PC-3 (cell line): ENCODE measurements at places on chromosomes 11 and 22. TPM values are rescaled to one million over a fixed set of nuclear protein-coding genes. Genes with fewer than 3 reads are reported as not detected.

SLC1A2 gene
- 0.18 TPM in 1 of 2 replicates, not detected in the other for total RNA-seq

SEC14L6 gene
- total RNA-seq = not detected in 2 replicates

- H3K4me3 ChIP-seq = peak overlapping the region; percentile 50
- H3K36me3 ChIP-seq = no peaks in the 10 kb centered on the region
- DNase-seq = no peak
- H3K27me3 ChIP-seq = no peaks in the 10 kb centered on the region
- peaks cover 14% of the 10 kb centered on the region for H3K4me1 ChIP-seq
These were observed 745 bp upstream of the FAM118A start for GRCh38 chr22:45308957-45309421.

DNA sequence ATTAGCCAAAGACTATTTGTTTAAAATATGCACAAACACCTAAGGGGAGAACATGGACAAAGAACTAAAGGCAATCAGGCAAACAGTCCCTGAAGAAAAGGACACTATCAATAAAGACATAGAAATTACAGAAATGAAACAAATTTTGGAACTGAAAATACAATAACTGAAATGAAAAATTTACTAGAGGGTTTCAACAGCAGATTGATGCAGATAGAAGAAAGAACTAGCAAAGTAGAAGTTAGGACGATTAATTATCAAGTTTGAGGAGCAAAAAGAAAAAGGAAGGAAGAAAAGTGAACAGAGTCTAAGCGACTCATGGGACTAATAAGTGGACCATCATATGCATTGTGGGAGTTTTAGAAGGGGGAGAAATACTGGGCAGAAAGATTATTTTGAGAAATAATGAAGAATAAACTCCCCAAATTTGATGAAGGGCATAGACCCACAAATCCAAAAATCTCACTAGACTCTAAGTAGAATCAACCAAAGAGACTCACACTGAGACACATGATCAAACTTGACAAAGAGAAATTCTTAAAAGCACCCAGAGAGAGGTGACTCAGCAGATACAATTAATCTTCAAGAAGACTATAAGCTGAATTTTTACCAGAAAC is 62.9 kb downstream of the JAM3 start:
- no peaks in the 10 kb centered on the region for H3K36me3 ChIP-seq
- no peak overlapping the region for H3K27ac ChIP-seq
- H3K4me3 ChIP-seq = no peak overlapping the region
- H3K4me1 ChIP-seq = no peaks in the 10 kb centered on the region
- peaks cover 50% of the 10 kb centered on the region for H3K27me3 ChIP-seq
